Brain pericyte (primary cell): ENCODE measurements at places on chromosomes 4 and X.

- no peak for DNase-seq
Measured at GRCh38 chr4:54700986-54701385, 43.2 kb downstream of the KIT start.

DNA sequence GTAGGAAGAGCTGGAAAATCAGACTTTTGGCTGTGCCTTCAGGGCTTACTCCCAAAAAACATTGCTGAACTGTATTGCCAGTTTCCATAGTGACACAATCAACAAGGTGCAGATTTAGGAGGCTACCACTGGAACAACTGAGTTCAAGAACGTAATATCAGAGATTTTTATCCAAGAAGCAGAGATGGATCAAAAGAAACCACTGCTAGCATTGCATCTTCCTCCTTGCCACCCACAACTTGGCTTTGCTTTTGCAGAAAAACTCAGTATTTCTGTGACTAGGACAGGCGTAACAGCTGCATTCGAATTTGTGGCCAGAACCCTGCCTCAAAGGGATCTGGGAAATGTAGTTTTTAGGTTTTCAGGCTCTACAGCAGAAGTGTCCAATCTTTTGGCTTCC lies 27.8 kb upstream of the WDFY3 start:
- no peak for DNase-seq

- no peak for DNase-seq
Measured at GRCh38 chr4:155966171-155966570, 12.5 kb upstream of the CTSO start.

- no peak for DNase-seq
Measured at GRCh38 chrX:129980540-129981199, 1.8 kb upstream of the BCORL1 start.

- DNase-seq, result no peak
Measured at GRCh38 chrX:118552121-118552900, 56.7 kb downstream of the DOCK11 start.

- DNase-seq, result no peak
Measured at GRCh38 chr4:145404761-145405160, 76.9 kb upstream of the SMAD1 start.

GRCh38 chrX:10110316-10110935 lies 46.3 kb upstream of the CLCN4 start:
- DNase-seq, result no peak

DNA sequence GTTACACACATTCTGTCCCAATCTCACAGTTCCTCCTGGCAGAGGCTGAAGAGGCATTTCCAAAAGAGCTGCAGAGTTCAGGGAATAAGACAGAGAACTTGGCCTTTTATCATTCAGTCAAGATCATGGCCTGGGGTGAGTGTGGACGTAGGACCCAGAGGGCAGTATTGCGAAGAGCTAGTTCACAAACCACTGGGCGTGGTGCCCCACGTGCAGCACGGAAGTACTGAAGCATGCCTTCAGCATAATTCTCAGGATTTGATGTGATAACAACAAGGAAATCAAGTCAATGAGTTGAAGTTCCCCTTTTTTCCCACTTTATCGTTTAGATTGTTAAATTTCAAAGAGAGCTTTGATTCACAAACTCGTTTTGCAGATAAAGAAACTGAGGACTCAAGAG lies 117.7 kb downstream of the RELL1 start:
- DNase-seq, result no peak

DNA sequence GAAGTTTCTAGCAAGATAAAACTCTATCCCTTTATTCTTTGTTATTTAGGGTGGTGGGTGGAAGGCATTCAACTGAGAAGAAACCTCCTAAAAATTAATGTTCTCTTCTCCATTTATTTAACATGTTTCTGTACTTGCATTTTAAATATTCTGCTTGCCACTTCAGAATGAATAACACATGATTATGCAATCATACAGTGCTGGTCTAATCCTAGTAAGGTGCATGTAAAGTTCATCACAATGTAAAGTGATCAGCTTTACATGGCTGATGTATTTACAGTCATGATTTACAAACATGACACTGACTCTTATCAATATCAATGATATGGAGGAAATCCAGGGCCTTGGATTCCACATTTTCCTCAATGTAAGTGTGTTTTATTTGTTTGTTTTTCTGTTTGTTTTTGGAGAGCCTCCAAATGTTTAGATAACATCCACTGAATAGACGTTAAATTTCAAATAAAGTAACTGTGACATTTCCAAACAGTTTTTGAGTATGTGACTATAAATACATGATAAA lies 342.1 kb upstream of the CTSO start:
- DNase-seq, result no peak

GRCh38 chr4:11293866-11294265 lies 134.8 kb downstream of the HS3ST1 start:
- DNase-seq, result no peak
